ENCODE measurements at places on chromosomes 7 and 10.

DNA sequence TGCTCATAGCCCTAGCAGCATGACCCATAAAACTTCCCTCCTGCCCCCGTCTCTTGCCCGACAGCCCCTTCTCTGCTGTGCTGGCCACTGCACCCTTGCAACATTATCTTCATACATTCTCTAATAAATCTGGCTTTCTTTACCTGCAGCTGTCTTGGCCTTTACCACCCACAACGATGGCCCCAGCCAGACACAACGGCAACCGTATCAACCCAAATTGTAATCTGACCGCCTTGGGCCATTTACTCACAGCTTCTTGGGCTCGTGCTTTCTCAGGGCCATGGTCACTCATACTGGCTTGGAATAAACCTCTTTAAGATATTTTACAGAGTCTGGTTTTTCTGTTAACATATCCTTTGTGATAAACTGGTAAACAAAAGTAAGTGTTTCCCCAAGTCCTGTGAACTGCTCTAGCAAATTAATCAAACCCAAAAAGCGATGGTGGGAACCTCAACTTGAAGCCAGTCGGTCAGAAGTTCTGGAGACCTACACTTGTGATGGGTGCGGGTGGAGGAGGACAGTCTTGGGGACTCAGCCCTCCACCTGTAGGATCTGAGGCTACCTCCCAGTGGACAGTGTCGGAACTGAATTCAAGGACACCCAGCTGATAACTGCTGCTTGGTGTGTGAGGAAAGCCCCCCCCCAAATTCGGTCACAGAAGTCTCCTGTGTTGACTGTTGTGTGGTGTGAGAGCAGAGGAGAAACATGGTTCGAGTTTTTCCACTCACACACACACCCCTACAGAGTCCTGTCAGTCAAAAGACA, 87.6 kb upstream of the ATP6V0A4 start:
- no peak for DNase-seq

DNA sequence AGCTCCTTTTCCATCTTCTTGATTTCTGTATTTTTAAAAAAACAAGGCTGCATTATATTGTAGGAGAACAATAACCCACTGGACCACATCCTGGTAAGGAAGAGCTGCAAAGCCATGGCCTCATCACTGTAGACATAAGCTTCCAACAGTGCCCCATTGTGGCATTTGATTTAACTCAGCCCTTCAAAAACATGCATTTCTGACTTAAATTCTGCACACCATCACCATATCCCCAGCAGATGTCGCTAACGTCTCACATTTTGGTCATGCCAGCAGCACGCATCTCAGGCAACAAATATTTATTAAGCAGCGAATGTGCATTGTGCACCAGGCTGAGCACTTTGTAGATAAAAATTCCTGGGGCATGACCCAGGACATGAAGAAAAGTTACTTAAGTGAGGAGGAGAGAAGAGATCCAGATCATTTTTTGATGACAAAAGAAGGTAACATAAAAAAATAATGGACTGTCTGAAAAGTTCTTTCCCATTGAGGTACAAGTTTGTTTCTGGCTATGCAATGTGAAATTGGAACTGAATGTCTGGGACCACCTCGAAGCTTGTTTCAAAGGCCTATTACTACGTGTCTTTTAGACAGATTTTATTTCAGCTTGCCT, 164.6 kb upstream of the CDCA7L start:
- DNase-seq = peak; percentile 57

- DNase-seq = no peak
These were observed 3.4 kb downstream of the NEUROD6 start for GRCh38 chr7:31337002-31337565.

DNA sequence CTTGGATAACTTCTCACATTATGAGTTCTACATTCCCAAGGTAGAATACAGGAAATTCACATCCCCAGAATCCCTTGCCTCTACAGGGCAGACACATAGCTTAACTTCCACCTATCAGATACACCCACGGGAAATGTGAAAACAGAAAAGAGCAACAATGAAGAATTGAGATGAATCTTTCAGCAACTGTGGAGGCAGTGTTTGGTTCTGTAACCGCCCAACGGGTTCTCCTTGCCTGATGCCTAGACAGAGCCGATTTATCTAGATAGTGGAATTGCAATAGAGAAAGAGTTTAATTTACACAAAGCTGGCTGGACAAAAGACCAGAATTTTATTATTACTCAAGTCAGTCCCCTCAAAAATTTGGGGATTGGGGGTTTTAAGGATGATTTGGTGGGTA, 138.8 kb downstream of the MTPAP start:
- no peak for DNase-seq

DNA sequence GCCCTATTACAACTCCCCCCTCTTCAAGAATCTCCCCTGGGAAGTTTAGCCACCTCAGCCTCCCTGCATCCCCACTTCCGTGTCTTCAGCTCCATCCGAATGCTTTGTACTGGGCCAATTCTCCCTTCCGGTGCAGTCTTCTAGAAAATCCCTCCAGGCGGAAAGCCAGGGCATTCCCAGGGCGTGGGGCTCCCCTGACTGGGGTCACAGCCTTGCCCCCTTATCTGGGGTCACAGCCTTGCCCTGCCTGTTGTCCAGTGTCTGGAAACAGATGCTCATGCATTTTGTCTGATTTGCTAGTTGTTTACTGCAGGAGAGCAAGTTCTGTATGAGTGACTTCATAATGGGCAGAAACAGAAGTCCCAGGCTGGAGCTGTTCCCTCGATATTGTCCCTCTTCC, 112.5 kb upstream of the TCERG1L start:
- DNase-seq = no peak

DNA sequence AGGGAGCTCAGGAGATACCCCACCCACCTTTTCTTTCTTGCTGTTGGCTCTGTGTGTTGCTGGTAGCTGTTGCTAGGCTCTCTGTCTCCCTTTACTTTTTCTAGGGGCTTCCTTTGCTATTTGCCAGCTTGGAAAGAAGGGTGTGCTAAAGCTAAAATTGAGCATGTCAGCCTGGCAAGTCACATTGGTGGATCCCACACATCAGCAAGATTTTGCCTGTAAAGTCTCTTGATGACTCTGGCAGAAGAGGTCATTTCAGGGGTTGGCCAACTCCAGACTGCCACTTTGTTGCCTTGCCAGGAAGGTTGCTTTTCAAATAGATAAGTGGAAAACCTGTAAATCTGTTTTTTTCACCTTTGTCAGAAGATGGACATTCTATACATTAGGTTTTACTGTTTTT, 9.9 kb downstream of the CCNY start:
- DNase-seq = no peak

- DNase-seq = no peak
These were observed 287.2 kb downstream of the AUTS2 start for GRCh38 chr7:69885431-69885830.

GRCh38 chr10:3976718-3977117, 191.7 kb upstream of the KLF6 start:
- DNase-seq = no peak

GRCh38 chr10:102645388-102645740, 1.1 kb downstream of the TRIM8 start:
- peak; percentile 47 for DNase-seq

DNA sequence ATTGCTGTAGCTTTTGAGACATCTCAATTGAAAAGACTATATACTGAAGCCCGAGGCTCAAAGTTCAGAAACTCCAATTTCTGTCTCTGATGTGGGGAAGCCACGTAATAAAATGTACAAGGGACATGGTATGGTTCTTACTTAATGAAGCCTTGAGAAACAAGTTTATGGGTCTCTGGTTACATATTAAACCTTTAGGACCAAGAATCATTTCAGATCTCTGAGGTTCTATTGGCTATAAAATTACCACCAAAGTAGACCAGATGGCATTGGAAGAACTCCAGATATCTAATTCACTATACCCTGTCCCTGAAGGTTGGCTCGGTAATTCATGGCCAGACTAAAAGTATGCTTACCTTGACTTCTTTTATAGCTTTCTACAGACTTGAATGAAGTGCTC, 23.7 kb downstream of the STAMBPL1 start:
- DNase-seq = no peak

DNA sequence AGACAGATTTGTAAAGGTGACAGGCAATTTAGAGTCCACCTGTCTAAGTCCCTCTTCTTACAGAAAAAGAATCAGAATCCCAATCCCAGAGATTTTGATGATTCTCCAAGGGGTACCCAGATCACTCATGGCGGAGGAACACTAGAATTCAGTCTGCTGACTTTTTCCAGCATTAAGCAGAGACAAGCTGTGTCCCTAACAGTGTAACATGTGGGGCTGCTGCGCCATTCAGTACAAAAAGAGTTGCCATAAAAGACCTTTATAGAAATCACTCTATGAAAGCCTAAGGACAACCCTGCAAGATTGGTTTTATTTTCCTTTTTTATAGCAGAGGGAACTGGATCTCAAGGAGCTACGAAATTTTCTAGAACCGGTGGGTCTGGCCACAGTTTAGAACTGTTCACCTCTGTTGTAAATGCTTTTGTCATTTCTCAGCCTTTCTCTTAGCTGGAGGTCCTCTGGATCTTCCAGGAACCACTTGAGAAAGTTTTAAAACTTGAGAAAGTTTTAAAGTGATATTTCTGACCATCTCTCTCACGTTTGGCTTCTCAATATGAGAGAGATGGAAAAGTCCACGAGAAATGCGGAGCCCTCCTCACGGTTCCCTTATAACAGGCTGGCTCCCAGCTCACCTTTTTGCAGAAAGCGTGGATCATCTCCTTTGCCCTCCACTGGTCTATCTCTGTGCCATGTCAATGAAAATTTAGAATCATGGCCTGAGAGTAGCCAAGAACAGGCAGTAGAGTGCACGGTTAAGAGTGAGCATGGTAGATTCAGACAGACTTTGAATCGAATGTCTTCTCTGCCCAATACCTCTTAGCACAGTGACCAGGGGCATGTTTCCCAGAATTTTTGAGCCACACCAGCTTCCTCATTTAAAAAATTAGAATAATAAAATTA, 826 bp downstream of the GIMAP7 start:
- no peak for DNase-seq

DNA sequence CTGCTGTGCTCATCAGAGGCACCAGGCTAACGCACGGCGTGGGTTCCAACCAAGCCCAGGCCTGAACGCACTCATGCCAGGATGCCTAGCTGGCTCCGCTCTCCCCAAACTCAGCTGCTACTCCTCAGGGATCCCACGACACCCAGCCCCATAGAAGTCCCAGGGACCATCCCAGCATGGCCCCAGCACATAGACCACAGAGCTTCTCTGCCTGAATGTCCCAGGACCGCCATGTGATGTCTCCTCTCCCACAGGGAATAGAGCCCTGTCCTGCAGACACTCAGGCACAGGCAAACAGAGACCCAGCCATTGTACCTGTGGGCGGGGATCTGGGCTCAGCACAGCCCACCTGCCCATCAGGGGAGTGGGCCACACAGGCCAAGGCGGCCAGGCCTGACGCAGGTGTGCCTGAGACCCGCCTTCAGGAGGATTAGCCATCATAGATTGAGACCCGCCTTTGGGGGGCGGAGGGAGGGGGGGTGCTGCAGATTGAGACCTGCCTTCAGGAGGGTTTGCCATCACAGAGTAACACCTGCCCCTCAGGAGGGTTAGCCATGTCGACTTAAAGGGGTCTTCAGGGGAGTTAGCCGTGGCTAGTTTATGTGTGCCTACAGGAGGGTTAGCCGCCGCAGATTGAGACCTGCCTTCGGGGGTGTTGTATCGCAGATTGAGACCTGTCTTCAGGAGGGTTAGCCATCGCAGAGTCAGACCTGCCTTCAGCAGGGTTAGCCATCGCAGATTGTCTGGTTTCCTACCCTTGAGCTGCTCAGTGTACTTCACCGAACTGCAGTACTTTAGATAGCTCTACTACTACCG, 29.0 kb downstream of the RASGEF1A start:
- no peak for DNase-seq

GRCh38 chr7:37390114-37390513, 58.5 kb downstream of the ELMO1 start:
- no peak for DNase-seq

GRCh38 chr10:76178532-76179292, 747.3 kb downstream of the LRMDA start:
- no peak for DNase-seq

DNA sequence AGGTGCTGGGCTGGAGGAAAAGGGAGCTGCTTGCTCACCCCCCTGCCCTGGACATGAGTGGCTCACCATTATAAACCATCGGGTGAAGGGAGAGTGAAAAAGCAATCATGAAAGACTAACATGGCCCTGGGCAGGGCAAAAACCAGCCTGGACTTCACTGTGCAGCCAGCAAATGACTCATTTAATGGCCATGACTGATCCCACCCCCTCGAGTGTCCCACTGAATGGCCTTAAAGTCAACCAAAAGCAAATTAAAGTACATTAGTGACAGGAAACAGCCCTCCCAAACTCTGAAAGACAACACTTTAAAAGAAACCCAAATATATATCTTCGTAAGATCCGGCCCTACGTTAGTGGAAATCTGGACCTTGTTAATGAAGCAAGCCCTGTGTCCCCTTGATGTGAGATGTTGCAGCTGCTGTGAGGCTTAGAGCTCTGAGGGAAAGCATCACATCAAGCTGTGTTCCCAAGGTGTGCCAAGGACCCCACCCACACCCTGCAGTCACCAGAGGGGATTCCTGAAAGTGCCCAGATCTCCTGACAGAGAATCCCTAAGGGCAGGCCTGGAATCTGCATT, 31.2 kb downstream of the ADCYAP1R1 start:
- DNase-seq = no peak

DNA sequence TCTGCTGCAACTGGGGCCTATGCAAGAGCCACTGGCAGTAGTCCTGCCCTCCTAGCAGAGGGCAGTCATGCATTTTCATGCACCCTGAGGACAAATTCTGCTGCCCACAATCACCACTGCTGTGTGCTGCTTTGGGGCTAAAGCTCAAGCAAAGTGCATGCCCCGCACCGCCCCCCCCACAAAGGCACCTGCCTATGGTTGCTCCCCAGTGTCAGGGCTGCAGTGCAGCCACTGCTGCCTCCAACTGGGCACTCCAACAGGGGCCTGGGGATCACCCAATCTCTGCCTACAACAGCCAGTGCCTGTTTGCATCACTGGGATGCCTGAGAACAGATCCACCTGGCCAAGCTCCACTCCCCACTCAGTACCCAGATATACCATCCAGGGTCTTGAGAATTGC, 417.0 kb downstream of the HTR7 start:
- DNase-seq = no peak

DNA sequence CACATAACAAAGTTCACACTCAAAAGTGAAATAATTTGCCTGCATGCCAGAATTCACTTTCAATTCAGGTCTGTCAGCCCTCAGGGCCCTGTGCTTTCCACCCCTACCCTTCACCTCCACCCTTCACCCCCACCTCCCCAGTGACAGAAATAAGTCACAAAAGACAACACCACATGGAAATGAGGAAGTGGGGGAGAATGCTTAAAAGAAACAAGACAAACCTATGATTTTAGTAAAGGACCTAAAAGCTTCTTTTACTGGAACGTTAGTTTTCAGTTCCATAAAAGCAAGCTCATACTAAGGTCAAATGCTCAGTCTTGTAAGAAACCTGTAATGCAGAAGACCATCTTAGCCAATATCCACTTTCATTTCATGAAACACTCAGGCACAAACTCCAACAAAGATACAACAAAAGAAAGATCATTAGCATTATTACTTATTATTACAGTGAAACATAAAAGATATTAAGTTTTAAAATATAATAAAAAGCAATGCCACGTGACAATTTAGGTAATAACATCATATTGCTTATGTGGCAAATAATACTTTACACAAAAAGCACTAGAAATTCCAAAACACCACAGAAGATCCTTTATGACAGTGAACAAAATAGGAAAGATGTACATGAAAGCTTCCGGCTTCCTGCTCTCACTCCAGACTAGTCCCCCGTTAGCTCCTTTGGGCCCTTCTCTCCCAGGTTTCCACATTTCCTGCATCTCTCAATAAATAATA, 112.1 kb downstream of the LMBR1 start:
- no peak for DNase-seq

- no peak for DNase-seq
These were observed 87.7 kb downstream of the TNS3 start for GRCh38 chr7:47493976-47494911.

- no peak for DNase-seq
These were observed 43.4 kb upstream of the MTPN start for GRCh38 chr7:136020556-136020955.

Measured in progenitor cell of endocrine pancreas (in vitro differentiated cells).